Right lung (tissue), 10 donors: ENCODE measurements at places on chromosomes 12 and 14. TPM values are rescaled to one million over a fixed set of nuclear protein-coding genes. Genes with fewer than 3 reads are reported as not detected.

DNA sequence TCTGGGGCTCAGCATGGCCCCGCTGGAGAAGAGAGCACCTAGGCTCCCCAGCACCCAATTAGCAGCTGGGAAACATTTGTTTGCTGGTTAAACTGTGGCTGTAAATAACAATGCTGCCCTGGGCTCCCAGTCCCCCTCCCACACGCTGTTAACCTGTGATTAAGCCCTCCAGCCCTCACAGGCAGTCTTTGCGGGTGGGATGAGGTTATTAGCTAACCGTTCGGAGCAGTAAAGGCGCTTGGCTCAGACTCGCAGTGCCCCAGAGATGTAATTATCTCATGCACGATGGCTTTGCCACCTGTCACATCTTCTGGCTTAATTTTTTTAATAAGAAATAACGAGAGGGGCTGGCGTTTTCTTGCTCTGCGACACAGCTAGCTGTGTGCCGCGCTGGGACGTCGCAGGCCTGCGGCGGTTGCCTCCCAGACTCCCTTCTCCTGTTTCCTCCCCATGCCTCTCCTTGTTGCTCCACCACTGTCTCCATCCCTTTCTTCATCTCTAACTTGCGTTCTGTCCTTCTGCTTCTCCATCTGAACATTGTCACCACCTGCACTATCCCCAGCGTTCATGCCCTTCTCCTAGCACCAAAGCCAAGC, 239.2 kb upstream of the FKBP4 start:
- DNase-seq = no peak

The KRT86 gene
- 0.15 TPM for polyA plus RNA-seq

The SERPINA10 gene
- 0.05 TPM for polyA plus RNA-seq

DNA sequence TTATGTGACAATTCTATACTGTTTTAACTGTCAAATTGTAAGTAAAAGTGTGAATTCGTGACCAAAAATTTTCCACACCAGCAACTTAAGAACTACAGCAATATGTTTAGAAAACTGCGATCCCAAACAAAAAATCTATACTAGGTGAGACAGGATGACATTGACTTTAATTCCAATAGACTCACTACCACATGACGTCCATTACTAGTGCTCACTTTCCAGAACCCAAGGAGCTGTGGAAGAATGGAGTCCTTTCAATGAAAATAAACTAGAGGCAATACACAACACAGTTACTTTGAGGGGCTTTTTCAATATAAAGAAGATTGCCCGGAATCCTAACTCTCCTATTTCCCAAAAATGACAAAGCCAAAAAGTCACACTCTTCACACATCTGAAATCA, 1.4 kb downstream of the EPS8 start:
- no peak for DNase-seq

DNA sequence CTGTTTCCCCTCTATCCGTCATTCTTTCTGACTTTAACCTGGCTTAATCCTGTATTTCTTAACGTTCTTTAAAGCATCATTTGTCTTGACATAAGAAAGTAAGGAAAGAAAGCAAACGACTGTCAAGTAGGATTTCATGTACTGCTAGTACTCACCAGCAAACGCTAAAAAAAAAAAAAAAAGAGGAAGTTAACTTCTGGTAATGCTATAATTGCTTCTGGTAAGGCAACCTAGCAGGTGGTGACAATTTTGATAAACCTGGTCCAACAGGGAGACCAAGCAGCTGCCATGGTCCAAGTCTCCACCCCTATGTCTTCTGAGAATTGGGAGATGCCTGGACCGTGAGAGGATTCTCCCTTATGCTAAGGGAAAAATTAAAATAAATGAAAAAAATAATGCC, 306.6 kb downstream of the DAD1 start:
- no peak for DNase-seq

DNA sequence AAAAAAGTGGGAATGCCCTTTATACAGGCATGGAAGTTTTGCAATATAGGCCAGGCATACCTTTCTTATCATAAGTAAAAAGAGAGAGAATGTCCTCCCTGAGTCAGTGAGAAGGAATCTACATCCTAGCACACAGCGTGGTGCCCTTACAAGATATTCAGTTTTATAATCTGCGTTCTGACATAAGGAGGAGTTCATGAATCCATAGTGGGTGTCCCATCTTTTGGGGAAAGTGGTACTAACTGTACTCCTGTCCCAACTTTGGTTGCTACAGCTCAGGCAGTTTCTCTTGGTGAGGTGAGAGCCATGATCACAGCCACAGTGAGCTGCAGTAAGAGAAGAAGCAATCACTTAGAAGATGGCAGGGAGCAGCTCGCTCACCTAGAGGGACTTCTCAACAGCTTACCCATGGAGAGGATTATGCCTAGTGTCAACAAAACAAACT, 332.9 kb downstream of the BCAT1 start:
- no peak for DNase-seq

GRCh38 chr12:2902272-2902880, 11.7 kb downstream of the TULP3 start:
- DNase-seq = peak; percentile 60

GRCh38 chr12:92109613-92110012, 36.0 kb downstream of the BTG1 start:
- DNase-seq = no peak

- peak; percentile 77 for DNase-seq
Observed at GRCh38 chr14:91402771-91403600, 14.6 kb downstream of the CCDC88C start.

GRCh38 chr14:91870001-91870400, 2.7 kb upstream of the TC2N start:
- DNase-seq = no peak

DNA sequence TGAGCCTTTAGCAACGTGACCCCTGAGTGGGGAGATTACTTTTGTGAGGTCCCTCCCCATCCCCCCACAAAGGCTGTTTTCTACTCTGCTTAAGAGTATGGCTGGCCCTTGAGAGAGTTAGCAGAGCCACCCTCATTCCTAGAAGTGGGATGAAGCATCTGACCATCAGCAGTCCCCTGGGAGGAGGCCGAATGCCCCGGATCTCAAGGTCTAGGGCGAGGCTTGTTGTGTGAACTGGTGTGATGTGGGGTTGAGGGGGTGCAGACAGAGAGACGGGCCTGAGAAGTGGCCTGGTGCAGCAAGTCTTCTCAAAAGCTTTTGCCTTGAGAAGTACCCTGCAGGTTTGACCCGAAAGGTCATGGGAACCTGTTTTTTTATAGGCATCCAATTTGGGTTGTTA, 153.0 kb upstream of the FKBP4 start:
- DNase-seq = no peak

DNA sequence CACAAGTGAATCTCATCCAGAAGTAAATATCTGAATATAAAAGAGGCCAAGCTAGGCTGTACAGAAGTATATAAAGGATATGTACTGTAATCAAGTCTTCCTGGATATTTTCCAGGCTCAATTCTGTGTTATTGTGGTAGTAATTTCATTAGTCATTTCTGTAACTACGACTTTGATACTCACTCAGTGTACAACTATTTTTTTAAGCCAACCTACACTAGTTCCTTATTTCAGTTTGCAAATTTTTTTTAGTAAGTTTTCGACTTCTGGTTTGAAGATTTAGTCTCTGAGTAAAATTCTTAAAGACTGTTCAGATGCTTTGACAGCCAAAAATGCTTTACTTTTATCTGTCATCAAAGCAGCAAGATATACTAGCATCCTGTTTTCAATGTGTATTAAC, 130.8 kb downstream of the CAPZA3 start:
- no peak for DNase-seq

- DNase-seq = no peak
Observed at GRCh38 chr12:88801227-88802095, 221.2 kb upstream of the KITLG start.

The HSPA2 gene
- polyA plus RNA-seq = 10.0 TPM
